Neural progenitor cell (in vitro differentiated cells): ENCODE measurements at places on chromosomes 5 and 9.

DNA sequence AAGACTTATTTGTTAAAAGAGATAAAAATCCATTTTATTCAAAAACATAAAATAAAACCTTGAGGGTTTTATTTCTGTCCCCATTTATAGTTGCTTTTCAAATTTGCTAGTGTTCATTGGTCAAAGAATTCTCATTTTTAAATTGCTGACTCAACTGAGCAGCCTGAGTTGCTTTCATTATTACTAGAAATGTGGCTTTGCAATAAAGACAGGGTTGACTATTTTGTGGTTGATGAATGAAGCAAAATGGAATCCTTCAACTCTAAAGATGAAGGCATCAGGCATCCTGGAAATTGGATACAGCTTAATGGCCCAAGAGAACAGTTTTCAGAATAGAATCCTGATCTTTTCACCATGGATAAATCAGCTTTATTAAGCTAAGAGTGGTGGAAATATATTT, 23.9 kb upstream of the PPP3R2 start:
- no peak for DNase-seq

- peak; percentile 49 for DNase-seq
Measured at GRCh38 chr9:20197976-20198685, 409.3 kb upstream of the SLC24A2 start.

DNA sequence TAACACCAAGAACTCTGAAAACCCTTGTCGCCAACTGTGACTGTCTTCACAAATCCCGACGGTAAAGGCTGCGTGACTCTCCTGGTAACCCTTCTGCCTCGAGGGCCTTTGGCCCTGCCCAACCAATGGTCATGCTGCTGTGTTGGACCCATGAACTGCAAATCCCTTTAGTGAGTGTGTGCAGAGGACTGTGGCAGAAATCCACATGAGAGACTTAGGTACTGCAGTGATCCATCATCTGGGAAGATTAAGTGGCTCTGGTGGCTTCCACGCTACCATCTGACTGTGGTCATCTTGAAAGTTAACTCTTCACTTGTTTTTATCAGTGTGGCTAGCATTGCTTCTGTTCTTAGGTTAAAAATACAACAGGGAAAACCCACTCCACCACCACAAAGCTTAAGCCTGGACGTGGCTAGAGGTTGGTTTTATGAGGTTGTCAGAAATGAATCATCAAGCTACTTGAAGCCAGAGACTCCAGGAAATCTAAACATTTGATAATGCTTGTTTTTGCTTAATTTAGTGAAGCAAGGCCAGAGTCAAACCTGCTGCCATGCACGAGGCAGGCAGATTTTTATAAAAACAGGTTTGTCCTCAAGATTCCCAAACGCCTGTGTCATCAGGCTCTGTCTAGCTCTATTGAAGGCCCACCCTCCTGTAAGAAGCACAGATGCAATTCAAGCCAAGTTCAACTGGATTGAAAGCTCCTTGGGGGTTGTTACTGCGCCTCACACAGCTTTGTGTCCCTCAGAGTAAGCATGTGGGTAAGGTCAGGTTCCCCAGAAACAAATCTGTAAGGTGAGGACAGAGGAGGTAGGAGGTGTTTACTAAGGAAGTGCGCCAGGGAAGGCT, 52.7 kb upstream of the ERCC6L2 start:
- DNase-seq, result no peak

GRCh38 chr9:88997646-88998045, 6.4 kb downstream of the S1PR3 start:
- DNase-seq, result no peak
